SK-MEL-5 (cell line): ENCODE measurements at places on chromosomes 1 and 21.

- DNase-seq: no peak
Observed at GRCh38 chr1:41476807-41477361, 7.6 kb downstream of the EDN2 start.

GRCh38 chr1:233242827-233243483 lies 52.6 kb downstream of the PCNX2 start:
- peak; percentile 15 for DNase-seq

GRCh38 chr1:206012086-206012859 lies 9.1 kb upstream of the RAB7B start:
- peak; percentile 39 for DNase-seq

GRCh38 chr1:86258101-86258500 lies 101.5 kb upstream of the COL24A1 start:
- no peak for DNase-seq

DNA sequence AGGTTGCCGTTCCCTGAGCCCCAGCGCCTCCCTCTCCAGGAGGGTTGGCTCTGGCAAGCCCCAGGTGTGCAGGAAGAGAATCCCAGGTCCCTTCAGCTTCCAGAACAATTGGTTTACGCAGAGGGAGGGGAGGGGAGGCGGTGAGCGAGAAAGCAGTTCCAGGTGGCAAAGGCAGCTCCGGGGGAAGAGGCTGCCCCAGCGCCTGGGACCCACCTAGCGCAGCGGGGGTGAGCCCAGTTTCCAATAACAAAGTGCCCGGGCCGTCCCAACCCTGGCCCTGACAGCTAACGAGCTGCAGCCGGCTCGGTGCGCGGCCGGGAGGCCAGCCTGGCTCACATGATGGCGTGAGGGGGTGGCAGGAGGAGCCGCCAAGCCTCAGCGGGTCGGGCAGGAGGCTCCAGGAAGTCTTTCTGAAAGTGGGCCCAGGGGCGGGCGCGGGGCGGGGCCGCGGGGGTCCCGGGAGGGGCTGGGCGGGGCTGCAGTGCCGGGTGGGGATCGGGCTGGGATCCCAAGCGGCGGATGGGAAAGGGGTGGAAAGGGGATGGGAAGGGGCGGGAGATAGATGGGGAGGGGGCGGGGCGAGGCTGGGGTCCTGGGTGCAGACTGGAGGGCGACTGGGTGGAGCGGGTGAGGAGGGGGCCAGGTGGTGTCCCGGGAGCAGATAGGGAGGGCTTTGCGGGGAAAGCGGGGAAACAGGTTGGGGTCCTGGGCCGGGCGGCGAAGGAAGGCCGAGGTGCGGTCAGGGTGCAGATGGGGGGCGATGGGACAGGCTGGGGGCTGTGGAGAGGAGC lies 22.8 kb downstream of the DHRS3 start:
- no peak for DNase-seq

GRCh38 chr1:23216771-23217420 lies 406 bp downstream of the HTR1D start:
- no peak for DNase-seq

DNA sequence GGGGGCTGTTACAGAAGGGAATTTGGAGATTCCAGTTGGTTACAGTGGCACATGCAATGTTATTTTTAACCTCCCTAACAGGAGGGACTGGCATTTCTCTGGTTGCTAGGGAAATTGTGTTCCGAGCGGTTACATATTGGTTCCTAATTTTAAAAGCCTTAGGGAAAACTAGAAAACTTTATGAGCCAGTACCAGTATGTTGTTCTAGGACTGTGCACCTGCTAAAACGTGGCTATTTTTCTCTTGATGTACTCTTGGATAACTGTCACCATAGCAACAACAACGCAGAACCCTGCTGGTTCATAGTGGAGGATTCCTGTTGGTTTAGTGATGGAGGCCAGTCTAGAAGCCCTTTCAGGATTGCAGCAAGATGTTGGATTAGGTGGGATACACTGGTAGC lies 68.9 kb upstream of the PGBD5 start:
- DNase-seq: no peak

DNA sequence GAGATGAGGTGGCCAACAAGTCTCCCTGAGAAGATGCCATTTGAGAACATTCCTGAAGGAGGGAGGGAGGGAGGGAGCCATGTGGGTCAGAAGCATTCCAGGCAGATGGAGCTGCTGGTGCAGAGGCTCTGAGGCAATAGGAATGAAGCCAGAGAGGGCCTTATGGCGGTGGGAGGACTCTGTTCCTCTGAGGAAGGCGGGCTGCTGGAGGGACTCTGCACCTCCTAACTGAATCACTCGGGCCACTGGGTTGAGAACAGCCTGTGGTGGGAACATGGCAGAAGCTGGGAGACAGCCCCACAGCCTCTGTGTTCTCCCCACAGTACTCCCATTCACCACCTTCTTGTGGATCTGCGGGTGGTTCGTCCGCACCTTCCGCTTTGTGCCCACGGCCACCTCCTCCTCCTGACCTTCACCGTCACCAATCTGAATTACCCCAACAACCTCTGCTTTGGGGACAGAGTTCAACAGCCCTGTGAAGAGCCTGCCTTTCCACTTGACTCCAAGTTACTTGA lies 2.4 kb upstream of the TMEM125 start:
- no peak for DNase-seq

DNA sequence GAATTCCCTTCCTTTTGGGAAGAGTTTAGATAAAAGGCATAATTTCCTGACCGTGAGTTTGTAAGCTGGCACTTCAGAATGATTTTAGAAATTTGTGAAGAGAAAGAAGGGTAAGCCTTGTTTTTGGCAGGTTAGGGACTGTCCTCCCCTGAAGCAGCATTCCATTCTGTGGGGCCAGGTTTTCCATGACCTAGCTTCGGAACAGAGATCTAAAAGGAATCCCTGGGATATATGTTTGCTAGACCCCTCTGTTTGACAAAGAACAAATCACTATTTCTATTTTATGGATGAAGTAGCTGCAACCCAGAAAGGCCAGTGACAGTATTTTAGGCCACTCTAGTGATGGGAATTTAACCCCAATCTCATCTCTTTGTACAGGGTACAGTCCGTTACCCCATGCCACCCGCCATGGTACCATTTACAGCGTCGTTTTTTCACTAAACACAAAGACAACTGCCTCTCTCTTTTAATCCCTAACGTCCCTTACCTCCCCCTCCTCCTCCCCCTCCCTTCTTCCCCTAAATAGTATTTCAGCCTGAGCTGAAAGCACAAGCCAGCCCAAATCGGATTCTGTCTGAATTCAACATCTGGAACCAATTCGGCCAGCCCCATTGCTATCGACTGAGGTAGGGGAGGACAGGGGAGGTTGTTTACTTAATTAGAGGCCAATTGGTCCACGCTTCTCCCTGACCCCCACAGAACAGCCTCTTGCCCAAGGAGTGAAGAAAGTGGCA lies 23.4 kb upstream of the IKBKE start:
- no peak for DNase-seq

DNA sequence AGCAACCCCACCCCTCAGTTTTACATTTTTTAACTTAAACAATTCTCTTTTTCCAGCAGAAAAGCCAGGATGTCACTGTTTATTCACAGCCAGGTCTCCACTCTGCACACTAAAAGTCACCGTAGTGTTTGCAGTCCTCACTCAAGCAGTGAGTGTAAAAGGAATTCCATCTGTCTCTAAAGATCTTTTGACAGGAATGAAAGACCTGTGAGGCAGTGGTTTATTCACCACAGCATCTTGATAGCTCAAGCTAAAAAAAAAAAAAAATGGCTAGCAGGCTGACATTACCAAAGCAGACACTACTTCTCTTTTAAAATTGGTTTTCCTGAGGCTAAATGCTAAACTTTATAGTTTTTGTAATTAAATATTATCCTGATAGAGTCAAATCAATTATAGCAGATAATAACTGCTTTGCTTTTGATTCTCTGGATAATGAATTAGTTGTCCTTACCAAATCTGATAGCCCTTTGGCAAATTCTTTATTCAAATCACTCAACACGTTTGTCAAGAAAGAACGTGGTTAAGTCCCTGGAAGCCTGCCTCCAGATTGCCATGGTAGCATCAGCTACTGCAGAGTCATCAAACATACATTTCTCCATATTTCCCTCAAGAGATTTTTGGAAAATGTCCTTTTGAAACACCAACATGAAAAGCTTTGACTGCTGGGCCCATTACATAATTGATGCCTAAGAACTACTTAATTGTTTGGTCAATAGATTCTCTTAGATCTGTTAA lies 22.2 kb upstream of the SLC5A9 start:
- DNase-seq: no peak

GRCh38 chr21:34812504-34813265 lies 143.9 kb downstream of the CLIC6 start:
- DNase-seq: no peak
